ENCODE measurements at places on chromosomes 7 and 10. TPM values are rescaled to one million over a fixed set of nuclear protein-coding genes. Genes with fewer than 3 reads are reported as not detected.
A peak's percentile ranks its signal among the peaks of the same experiment; 100 is the strongest.

GRCh38 chr7:19378345-19378714, 233.1 kb upstream of the FERD3L start:
- peaks cover 20% of the 10 kb centered on the region for H3K4me1 ChIP-seq
- H3K27ac ChIP-seq, result peak overlapping the region; percentile 83
- no peaks in the 10 kb centered on the region for H3K36me3 ChIP-seq
- peak overlapping the region; percentile 59 for H3K4me3 ChIP-seq

DNA sequence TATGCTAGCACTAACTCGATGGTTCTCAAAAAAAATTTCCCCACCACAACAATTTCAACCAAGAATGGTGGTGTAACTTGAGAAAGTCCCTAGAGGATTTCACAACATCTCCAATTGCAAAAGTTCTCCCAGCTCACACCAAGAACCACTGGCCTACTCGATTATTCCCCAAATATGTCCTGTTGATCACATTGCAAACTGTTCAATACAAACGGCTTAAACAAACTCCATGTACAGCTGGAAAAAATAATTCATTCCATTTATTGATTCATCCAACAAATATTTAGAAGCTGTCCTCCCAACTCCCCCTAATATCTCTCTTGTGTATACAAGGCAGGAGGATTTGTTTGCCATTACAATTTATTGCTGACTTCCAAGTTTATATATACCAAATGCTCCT, 19.1 kb downstream of the TMEM176B start:
- no peaks in the 10 kb centered on the region for H3K36me3 ChIP-seq
- H3K27me3 ChIP-seq, result no peaks in the 10 kb centered on the region
- no peak for DNase-seq
- H3K27ac ChIP-seq, result no peak overlapping the region
- no peak overlapping the region for H3K4me3 ChIP-seq
- H3K4me1 ChIP-seq, result no peaks in the 10 kb centered on the region

DNA sequence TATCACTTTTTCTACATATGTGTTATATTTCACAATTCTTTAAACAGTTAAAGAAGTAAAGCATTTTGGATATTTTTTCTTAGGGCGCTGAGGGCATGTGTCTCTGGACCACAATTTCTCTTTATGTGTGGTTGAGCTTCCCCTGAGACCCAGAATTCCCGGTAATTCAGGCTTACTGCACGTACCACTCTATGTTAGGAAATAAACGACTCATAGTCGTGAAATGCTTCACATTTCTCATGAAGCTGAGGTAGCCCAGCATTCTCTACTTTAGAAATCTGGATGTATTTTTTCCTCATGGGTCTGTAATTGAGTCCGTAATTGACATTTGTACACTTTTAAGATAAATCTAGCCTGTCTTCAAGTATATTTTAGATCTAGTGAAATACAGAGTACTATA, 170.6 kb downstream of the FZD1 start:
- no peaks in the 10 kb centered on the region for H3K36me3 ChIP-seq
- H3K4me1 ChIP-seq, result peaks cover 2% of the 10 kb centered on the region
- no peak overlapping the region for H3K4me3 ChIP-seq

ZP3 gene
- 3.5 TPM for total RNA-seq

DNA sequence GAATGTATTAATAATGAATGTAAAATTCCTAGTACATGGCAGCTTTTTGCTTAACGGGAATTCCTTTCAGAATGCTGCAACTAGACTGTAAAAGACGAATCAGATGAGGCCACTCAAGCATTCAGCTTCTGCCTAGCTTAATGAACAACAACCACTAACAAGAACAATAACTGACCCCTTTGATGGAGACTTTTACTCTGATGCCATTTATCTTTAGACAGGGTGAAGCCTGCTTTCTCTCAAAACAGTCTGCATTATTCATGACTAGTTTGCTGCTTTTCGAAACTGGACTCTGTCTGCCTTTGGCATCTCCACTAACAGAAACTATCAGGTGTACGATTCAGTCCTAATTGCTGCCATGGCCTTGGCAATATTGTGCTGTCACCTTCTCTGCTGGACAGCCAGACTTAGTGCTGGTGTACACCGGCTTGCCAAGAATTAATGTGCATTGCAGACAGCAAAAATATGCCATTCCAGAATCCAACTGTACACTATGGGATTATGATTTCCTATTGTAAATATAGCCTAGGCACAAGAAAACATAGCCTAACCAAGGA, 295.5 kb upstream of the CDC14C start:
- no peak for DNase-seq
- no peaks in the 10 kb centered on the region for H3K4me1 ChIP-seq
- H3K36me3 ChIP-seq, result no peaks in the 10 kb centered on the region
- H3K27me3 ChIP-seq, result no peaks in the 10 kb centered on the region

All from osteoblast (primary cell).